ENCODE measurements at places on chromosomes 7 and 10.

DNA sequence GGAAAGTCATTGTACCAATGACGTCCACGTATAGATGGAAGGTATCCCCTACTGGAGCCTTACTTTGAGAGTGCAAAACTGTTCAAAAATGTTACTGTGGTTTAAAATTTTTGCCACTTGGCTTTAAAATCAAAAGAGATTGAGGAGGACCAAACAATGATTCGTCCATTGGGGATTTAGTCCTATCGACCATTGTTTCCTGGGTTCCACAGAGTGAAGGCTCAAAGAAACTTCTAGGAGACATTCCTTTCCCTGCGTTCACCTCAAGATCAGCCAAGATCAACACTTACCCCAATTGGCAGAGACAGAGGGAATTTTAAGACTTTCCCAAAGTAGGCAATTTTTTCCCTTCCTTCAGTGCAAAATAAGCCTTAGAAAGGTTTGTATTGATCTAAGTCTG, 152.3 kb downstream of the NEBL start:
- DNase-seq: no peak

DNA sequence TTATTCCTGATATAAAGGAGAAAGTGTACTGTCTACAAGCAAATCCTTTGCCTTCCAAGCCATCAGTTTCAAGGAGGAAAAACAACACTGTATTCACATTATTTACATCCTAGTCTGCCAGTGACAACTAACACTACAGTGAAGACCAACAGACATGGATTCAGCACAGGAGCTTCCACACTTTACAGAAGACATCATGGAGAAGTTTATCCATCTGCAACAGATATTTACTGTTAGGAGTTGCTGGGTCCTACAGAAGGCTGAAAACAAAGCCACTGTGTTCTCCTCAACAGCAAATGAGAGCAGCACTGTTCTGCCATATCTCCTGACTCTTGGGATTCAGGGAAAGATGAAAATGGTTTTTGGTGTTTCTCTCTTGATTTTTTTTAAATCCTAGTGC, 31.9 kb downstream of the NAPEPLD start:
- DNase-seq: no peak

GRCh38 chr10:18455086-18455884, 196.1 kb downstream of the NSUN6 start:
- no peak for DNase-seq

DNA sequence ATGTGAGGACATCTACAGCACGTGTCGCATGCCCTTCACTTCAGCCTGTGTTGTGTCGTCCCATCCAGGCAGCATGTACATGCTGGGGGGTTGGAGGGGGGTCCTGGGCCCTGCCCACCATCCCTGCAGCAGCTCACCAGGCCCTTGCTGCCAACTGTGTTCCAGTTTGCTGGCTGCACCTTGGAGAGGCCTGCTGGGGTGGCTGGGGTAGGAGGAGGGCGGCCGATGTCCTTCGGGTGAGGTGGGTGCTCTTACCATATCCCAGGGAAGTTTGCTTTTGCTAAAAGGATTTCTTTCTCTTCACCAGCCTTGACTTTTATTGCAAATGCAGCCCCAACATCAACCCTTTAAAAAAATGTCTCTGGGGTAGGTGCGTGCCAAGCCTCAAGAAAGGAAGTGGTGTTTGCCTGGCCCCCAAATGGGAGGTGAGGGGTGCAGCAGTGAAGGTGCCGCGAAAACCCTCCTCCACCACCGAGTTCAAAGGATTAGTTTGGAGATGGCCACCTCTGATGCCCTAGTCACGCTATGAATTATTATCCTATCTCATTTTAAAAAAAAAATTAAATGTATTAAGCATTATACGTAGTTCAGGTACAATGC, 165.8 kb upstream of the KLF6 start:
- no peak for DNase-seq

Measured in HT1080 (cell line).